ENCODE measurements at places on chromosomes 1 and 21.

DNA sequence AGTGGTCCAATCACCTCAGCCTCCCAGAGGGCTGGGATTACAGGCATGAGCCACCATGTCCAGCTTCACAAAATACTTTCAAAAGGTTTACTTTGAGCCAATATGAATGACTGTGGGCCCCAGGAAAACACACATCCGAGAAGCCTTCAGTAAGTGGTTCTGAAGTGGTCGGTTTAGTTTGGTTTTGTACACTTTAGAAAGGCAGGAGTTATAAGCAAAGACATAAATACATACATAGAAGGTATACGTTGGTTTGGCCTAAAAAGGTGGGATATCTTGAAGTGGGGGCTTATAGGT, 3.2 kb upstream of the MIB2 start:
- DNase-seq, result no peak

DNA sequence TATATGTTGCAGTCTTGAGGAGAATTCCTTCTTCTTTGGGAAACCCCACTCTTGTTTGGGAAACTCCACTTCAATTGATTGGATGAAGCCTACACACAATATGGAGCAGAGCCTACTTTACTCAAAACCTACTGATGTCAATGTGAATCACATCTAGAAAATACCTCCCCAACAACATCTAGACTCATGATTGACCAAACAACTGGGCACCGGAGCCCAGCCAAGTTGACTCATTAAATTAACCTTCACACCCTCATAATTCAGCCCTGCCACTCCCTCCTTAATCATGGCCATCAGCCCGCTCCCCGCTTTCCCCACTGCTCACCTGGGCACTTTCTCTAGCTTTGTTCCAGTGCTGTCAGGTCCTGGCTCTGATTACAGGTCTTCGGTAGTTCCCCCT, 208.1 kb upstream of the MAP1LC3C start:
- no peak for DNase-seq

GRCh38 chr21:43921571-43921978, 56.6 kb downstream of the AGPAT3 start:
- peak; percentile 22 for DNase-seq

- DNase-seq, result no peak
Measured at GRCh38 chr1:232209357-232209756, 420.6 kb downstream of the SIPA1L2 start.

DNA sequence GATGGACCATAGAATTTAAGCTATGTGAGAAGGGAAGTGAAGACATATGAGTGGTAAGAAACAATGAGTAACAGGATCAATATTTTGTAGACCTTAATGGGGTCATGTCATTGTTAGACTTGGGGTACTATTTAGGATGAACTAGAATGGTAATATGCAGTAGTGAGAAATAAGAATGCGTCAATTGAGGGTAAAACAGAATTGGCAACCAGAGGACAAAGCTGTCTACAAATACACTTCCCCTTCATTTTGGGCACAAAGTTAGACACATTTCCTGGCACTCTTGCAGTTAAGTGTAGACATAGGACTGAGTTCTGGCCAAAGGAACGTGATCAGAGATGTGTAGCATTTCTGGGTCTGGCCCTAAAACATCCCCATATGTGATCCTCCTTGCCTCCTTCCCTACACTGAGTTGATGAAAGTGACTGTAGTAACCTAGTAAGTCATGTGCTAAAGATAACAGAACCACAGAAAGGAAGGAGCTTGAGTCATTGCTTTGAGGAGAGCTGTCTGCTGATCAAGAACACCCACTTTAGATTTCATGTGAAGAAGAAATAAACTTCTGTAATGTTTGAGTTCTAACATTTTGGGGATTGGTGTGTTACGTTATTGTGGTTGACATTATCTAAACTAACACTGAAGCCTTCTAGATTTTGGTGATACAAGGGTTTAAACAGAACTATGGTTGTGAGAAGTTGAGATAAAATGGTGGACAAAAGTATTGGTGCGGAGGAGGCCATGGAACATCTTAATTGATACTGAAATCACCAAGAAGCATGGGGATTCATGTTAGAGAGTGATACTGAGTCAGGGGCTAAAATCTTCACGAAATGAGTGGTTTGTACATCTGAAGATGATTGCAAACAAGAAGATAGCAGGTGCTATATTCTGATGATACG, 41.7 kb downstream of the CD55 start:
- no peak for DNase-seq

DNA sequence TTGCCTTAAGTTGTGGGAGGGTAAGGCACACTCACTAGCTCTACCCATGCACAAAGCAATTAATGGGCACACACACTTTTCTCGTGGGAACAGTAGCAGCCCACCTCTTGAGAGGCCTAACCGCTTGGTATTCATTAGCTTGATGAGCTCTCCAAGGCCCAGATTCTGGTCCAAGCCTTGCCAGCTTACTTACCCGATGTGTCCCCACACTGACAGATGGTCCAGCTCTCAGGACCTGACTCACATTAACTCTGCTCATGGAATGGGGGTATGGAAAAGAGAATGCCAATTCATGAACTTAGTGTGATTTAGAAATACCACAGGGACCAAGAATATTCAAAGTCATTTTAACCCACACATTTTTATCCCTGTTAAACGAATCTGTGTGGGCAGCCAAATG, 106.8 kb upstream of the CACHD1 start:
- no peak for DNase-seq

- no peak for DNase-seq
Measured at GRCh38 chr1:89794406-89794805, 26.4 kb upstream of the LRRC8D start.

GRCh38 chr1:211762206-211762605, 68.4 kb downstream of the LPGAT1 start:
- no peak for DNase-seq

- no peak for DNase-seq
Measured at GRCh38 chr1:95627244-95627643, 393.2 kb downstream of the RWDD3 start.

DNA sequence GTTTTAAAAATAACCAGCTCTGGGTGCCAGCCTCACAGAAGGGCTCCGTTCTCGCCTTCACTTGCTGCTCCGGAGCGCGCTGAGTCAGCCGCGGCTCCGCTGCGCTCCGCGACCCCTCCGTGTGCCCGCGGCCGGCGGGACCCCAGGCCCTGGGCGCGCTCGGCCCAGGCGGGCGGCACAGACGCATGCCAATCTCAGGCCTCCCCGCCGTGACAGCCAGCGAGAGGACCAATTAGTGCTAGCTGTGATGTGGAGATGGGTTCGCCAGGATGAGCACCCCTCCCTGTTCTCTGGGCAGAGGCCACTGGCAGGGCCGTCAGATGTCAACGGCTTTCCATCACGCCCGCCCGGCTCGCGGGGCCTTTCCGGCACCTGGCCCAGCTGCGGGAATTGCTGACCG, 293.8 kb downstream of the SPATA17 start:
- no peak for DNase-seq

- no peak for DNase-seq
Measured at GRCh38 chr1:76730027-76730426, 137.3 kb upstream of the ST6GALNAC5 start.

- DNase-seq, result no peak
Measured at GRCh38 chr1:202568826-202569225, 141.4 kb downstream of the SYT2 start.

DNA sequence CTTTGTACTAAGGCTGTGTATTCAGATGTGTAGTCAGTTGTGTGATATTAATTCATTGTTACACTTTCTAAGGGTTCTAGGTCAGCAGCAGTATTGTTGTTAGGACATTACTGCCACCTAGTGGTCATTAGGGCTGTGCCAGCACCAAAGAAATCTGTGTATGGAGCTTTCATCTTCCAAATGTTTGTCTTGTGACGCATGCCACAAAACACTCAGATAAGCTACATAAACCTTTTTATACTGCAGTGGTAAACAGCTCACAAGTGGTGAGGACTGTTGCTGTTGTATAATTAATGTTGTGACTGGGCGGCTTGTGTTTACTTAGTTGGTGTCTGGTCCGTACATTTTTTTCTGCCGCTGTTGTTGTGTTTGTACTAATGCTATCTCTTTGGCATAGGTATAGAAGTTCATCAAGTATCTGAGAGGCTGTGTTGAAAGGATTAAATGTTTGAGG, 51.7 kb downstream of the S1PR1 start:
- DNase-seq, result peak; percentile 65

DNA sequence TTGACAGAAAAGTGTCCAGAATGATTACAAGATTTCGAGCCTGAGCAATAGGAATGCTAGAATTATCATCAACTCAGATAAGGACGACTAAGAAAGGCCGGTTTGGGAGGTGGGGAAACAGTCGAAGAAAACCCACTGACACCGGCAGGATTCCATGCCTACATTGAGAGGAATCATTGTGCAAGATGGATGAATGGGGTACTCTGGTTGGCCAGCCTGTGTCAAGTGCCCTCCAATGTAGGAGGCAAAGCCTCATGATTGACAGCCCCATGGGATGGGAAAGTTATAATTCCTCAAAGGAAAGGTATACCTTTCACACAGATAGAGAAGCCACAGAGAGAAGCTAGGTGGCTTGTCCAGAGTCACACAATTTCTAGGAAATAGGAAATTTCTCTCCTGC, 153.5 kb upstream of the CTTNBP2NL start:
- no peak for DNase-seq

DNA sequence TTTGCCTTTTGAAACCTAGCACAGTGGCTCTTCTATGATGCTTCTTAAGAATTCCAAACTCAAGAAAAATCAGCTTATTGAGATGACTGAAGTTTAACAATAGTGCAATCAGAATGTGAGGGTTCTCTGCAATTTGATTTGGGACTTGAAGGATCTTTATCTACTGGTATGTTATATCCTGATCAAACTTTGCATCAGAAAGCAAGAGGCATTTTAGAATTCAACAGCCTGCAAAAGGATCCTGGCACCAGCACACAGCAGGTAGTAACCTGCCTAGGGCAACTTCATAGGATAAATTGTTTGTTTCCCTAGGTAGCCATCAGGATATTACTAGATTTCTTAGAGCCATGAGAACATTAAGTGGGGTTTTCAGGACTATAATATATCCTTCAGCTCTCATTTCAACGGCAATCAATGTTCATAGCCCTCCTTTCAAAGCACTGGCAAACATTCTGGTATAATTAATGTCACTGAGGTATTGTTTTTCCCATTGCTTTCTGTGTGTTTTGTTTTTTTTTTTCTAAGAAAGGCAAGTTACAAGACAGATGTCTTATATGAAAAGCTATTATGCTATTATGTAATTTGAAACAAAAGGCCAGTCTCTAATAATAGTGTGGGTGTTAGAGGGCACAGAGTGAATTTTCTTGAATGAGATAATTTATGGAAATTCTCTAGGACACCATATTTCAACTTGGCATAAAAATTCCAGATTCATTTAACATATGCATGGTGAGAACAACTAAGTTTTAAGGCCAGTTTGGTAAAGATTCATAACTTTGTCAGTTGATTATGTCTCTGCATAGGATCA, 34.5 kb downstream of the NTNG1 start:
- no peak for DNase-seq

DNA sequence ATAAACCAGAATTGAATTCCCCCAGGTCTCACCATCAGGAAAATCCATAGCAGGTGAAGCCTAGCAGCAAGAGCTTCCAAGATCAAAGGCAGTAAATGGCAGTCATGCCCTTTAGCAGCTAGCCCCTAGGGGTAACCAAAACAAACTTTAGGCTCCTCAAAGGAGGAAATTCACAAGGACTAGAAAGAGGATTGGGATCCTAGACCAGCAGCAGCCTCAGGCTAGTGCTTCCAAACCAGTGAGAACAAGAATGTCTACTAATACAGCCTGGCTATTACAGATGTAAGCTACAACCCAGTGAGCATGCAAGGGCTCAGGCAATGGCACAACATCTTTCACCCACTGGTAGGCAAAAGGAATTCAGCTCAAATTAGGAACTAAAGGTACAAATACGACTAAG, 11.1 kb upstream of the RIMKLA start:
- no peak for DNase-seq

- DNase-seq, result no peak
Measured at GRCh38 chr1:223811634-223812101, 34.1 kb downstream of the TP53BP2 start.

DNA sequence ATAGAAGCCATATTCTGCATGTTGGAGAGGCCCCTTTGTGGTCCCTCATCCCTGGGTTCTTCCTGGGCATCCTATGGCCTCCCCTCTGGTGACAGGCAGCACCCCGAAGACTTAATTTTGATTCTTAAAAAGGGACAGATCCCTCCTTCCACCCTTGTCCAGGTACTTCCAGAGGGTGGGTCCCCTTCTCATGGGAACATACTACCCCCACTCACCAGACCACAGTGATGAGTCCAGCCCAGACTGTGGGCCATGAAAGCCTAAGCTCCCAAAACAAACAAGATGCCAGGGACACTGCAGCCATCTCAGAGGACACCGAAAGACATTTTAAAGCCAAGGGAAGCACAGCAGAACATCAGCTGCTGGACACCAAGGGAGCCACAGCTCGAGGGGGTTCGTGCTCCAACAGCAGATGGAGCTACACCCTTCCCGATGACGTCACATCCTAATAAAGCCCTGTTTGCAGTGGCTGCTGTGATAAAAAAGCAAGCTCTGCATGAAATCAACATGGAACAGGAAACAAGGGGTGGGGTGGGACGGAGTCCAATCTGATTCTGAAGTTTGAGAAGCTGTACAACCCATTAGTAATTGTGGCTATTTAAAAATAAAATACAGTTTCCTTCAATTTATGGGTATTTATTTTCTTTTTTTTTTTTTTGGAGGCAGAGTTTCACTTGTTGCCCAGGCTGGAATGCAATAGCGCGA, 32.4 kb downstream of the GNB1 start:
- no peak for DNase-seq

GRCh38 chr1:221663321-221663720, 78.6 kb downstream of the DUSP10 start:
- DNase-seq, result no peak

DNA sequence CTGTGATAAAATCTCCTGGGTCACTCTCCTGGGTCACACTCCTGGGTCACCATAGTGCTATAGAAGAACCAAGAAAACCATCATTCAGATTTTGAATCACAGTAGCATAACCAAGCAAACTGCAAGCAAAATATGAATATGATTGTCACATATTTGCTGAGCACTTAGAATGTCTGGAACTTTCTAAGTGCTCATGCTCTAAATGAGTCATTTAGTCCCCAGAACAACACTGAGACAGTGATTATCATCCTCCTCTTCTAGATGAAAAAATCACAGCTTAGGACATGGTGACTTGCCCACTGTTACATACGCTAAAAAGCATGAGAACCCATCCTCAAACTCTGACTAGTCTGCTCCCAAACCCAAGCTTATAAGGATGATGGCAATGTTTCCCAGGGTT, 39.5 kb upstream of the DDAH1 start:
- DNase-seq, result no peak

DNA sequence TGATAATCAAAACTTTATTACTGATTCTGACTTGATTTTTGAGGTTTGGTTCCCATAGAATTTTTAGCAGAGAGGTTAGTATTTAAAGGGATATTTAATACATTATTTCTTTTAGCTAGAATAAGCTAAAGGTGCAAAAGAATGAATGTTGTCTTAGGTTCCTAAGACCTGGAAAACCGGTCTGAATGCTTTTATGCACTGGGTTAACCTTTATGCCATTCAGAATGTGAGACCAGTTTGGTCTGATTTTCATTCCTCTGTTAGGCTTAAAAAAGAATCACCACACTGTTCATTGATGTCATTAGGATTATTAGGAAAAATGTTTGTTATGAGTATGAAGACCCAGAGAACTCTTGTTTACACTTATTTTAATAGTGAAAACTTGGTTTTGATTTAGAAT, 30.1 kb downstream of the RAP1A start:
- DNase-seq, result no peak

GRCh38 chr1:20168564-20169491, 17.1 kb upstream of the UBXN10 start:
- DNase-seq, result no peak
